ENCODE measurements at places on chromosomes 12 and 14.

DNA sequence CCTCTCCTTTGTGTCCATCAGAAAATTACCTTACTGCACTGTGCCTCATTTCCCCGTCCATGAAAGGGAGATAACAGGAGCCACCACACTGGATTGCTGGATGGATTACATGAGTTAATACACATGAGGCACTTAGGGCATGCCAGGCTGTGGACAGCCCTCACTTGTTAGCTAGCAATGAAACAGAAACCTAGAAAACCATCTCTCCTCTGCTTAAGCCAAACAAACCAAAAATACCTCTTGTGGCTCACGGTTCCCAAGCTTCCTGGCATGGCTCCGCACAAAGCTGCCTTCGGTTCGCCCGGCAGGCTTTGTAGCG is 660 bp upstream of the HCFC2 start:
- no peak for DNase-seq

DNA sequence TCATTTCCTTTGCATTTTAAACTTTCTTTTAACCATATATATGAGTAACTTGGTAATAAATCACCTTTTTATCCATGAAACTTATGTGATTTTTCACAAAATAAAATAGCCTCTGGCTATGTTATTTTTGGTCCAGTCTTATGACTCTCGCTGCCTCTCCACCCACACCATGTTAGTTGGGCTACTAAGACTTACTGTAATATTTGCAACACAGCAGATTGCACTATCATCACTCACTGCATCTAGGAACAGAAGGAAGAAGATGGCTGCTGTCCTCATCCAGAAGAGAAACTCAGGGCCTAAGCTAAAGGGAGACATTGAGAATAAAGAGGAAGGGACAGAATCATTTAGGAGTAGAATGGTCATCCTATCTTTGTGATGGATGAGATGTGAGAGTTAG is 12.6 kb upstream of the B4GALNT3 start:
- DNase-seq: no peak

DNA sequence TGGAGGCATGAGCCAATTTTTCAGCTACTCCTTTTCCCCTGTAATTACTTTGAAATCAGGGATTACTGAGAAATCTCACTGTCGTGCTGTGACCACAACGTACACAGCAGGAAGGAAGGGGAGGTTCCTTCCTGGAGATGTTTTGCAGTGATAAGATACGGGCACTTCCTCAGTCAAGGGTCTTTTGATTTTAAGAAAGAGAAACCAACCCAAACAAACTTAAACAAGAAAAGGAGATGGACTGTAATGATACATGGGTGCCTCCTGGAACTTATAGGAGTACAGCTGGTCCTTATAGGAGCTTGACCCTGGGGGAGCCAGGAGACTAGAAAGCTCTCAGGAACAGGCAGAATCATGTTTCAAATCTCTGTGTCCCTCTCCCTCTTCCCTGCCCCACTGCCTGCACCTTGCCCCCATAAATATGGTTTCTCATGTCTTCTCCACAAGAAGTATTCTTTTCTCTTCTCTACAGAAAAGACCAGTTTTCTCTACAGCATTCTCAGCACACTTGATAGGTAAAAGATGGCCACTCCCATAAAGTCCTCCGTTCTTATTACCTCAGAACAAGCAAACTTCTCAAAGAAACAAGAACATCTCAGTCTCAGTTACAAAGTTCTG is 281.1 kb upstream of the AMIGO2 start:
- DNase-seq: peak; percentile 63

- DNase-seq: no peak
Measured at GRCh38 chr14:72906879-72907278, 13.0 kb upstream of the DPF3 start.

- no peak for DNase-seq
Measured at GRCh38 chr12:51863933-51864832, 15.7 kb upstream of the FIGNL2 start.

DNA sequence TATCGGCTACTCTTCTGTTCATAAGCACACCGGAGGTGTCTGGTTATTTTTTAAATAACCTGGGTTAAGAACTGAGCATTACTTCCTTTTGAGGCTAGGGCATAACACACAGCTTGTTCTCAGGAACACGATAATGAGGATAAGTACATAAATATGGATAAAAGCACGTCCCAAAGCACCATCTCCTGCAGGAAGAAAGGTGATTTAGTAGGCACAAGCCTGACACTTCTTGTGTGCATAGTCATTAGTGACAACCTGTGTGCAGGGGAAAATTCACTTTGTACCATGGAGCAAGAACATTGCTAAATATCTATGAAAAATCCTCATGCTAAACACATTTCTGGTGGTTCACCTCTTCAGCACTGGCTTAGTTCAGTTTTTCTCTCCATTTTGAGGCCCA is 166.5 kb downstream of the SNAPC1 start:
- no peak for DNase-seq

DNA sequence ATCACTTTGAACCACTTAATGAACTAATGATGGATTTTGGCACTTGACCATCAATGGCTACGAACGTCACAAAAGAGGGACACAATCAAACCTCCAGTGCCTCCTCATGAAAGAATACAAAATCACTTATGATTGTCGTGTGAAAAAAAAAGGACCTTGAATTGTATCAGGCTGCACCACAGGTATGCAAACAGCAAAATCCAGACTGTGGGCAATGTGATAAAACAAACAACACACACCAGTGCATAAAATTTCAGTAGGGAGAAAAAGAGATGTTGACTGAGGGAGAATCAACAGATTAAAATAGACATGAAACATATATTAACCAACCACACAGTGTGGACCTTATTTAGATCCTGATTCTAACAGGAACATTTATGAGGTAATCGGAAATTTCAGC is 2.6 kb downstream of the TSPAN8 start:
- no peak for DNase-seq

GRCh38 chr12:29971446-29971845 is 187.7 kb upstream of the TMTC1 start:
- DNase-seq: no peak

DNA sequence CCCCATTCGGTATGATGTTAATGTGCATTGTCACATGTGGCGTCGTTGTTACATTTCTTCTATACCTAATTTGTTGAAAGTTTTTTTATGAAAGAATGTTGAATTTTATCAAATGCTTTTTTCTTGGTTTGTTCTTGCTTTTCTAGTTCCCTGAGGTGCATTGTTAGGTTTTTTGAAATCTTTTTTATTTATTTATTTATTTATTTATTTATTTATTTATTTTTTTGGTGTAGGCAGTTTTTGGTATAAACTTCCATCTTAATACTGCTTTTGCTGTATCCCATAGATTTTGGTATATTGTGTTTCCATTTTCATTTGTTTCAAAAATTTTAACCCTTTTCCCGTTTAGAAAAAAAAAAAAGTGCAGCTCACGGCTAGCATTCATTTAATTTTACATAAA is 121.1 kb upstream of the HMGA2 start:
- no peak for DNase-seq

- no peak for DNase-seq
Measured at GRCh38 chr14:65817011-65817410, 404.5 kb downstream of the FUT8 start.
